ENCODE measurements at places on chromosomes 7 and 10.
A peak's percentile ranks its signal among the peaks of the same experiment; 100 is the strongest.

DNA sequence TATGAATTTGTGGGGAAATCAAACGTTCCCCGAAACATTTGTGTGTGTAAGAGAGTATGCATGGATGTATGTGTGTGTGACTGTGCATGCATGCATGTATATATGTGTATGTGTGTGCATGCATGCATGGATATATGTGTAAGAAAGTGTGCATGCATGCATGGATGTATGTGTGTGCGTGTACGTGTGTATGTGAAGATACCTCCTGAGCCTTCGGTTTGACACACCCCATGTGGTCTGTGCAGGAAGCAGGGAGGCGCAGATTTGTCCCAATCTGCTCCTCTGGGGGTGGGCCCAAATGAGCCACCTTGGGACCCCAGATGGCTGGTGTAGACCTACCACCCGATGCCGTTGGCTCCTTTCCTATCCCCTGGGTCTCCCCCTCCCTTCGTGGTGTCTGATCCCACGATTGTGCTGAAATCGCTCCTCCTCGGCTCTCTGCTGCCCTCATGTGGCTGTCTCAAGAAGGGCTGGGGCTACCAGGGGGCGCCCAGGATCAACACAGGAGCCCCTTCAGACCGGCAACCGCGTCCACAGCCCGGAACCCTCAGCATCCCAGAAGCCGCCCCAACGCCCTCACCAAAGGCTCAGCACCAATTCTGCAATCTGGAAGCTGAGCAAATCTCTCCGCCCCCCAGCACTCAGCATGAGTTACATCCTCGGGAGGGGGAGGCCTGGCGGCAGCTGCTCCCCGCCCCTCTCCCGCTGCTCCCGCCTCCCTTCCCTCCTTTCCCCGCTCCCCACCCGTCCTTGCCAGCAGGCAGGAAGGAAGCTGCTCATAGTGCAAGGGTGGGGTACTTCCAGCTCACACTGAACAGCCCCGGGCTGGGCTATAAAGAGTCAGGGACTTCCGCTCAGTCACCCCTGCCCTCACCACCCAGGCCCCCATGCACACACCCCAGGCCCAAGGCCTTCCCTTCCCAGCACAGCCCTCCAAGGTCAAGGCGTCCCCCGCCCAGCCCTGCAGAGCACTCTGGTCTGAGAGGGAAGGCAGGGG, 2.3 kb upstream of the NOS3 start:
- no peak for DNase-seq

GRCh38 chr10:97659589-97659988, 19.1 kb downstream of the PI4K2A start:
- DNase-seq, result peak; percentile 37

DNA sequence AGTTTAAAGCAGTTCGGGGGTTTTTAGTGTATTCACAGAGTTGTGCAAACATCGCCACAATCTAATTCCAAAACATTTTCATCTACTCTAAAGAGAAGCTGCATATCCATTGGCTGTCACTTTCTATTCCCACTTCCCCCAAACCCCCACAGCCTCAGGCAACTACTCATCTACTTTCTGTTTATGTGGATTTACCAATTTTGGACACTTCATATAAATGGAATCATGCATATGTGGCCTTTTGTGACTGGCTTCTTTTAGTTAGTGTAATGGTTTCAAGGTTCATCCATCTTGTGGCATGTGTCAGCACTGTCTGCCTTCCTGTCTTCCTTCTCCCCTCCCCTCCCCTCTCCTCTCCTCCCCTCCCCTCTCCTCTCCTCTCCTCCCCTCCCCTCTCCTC, 78.5 kb upstream of the FZD1 start:
- DNase-seq, result no peak

- DNase-seq, result no peak
Observed at GRCh38 chr7:114786455-114786854, 135.4 kb upstream of the MDFIC start.

DNA sequence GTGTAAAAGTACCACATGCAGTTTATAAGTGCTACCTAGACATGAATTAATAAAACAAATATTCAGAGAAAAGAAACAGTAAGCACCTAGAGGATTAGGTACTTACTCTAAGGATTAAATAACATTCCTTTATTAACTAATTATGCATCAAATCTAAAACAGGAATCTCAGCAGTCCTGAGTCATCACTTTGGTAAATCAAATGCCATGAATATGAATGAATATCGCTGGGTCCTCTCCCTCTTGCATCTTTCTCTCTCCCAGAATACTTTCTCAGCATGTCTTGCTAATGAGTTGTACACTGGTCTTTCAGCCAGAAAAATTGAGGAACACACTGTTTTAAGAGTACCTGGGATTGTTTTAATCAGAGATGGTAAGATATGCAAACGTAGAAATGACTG, 225.5 kb upstream of the NFE2L3 start:
- DNase-seq, result no peak

DNA sequence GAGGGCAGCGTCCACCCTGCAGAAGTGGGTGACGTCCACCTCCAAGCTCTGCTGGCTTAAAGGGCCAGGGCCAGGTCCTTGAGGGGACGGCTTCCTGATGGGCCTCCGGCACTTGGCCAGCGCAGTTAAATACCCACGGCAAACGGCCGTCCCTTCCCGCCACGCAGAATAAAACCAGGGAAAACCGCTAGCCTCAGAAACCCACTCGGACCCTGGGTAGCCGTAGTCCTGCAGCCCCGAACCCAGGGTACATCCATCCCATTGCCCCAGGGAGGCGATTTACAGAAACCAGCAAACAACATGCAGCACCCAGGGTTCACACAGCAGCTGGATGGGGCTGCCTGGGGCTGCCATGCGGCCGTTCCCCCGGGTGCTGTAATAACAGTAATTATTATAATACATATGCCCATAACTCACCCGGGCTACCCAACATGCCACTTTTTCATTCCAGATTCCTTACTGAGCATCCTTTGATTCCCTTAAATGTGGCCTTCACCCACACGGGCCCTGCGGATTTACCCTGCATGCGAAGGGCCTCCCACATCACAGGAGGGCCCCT, 81.5 kb upstream of the PDGFA start:
- DNase-seq, result no peak

Data from GM04504 (cell line).